Muscle of back (tissue), 13 donors: ENCODE measurements at places on chromosomes 3 and 15.
A peak's percentile ranks its signal among the peaks of the same experiment; 100 is the strongest.

DNA sequence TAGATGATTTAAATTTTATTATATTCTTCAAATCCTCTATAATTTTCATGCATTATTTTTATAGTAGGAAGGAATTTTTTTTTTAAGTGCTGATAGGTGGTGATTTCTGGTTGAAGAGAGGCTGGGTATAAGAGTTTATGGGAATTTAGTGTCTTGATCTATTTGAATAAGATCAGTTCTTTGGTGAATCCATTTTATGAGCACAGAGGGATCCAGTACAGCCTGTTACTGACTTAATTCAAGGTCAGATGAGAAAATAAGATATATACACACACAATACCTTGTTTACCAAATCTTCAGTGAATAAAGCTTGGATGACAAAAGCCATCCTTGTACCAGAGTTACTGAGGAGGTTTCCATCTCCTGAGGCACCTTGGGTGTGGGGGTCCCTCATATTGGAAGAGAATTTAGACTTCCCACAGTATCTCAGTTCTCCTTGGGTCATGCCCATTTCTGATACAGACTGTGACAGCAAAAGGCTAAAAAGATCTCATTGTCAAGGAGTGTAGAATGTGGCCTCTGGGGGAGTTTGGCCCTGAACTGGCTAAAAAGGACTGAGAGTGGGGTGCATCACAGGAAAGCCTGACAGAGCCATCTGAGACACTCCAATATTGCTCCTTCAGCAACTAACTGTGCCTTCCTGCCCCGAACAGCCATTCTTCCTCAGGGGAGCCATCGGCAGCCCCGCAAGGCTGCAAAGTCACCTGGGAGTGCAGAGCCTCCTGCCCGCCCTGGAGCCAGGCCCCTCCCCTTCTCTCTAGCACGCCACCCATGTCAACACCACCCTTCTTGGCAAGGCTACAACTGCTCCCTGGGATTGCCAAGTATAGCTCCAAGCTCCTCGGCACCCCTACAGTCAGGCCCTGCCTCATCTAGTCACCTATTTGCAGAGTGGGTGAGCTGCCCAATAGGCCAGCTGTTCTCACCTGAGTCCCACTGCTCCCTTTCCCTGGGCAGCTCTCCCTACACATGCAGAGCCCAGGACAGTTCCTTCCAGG lies 43.1 kb upstream of the HACD2 start:
- DNase-seq, result no peak

GRCh38 chr3:39434574-39434973 lies 28.1 kb downstream of the RPSA start:
- no peak for DNase-seq

- no peak for DNase-seq
Observed at GRCh38 chr3:195012100-195012499, 258.9 kb downstream of the XXYLT1 start.

DNA sequence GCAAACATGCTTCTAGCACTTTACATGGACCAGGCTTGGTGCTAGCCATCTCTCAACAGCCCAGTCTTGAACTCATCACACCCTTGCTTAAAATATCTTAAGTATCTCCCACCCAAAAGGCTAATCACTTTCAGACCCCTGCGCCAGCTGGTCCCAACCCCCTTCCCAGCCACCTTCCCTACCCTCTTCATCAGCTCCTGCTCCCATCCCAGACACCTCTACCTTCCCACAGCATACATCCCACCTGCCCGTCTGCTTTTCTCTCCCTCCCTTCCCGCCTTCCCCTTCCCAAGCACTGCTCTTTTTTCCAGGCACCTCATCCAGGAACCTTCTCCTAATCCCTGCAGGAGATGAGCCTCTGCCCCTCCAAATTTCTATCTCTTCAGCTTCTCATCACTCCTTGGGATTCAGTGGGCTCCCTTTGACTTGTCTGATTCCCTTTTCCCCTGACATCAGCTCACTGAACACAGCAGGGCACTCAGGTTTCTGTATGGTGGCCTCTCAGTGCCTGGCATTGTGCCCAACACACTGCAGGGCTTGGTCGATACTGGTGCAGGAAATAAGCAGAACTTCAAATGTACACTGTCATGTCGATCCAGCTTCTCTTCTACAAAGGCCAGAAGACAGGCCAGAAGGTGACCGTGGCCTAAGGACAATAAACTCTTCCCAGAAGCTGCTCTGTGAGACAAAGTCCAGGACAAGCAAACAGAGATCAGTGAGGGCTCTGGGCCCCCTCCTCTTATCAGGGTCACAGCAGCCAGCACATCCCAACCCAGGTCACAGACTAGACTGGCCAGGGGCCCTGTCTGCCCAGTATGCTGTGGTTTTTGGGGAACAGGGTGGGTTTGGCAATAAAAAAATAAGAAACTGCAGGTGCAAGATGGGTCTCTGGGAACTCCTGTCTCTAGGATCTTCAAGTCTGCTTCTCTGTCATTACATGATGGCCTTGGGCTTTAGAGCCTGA lies 2.2 kb upstream of the ITIH1 start:
- no peak for DNase-seq

DNA sequence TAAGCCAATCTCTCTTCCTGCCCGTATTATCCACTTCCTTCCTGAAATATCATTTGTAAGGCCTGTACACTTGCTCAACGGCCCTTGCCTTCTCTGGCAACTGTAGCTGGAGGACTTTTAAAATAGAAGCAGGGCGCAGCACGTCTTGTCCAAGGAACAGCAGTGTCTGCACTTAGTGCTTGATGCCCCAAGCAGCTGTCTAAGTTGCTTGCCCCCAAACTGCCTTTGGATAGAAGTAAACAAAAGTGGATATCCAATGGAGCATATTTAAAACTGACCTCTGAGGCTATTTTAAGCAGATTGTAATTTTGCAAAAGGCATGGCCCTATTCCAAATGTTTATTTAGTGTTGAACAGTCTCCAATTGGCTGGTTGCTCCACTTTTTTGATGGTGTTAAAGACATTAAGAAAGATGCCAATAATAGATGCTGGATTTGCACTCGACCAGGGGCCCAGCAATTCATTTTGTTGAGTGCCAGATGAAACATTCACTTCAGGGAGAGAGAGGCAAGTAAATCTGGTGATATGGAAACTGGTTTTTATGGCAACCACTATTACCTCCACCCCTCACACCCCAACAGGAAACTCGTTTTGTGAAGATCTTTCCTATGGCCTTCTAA lies 526.8 kb upstream of the TBL1XR1 start:
- peak; percentile 77 for DNase-seq

DNA sequence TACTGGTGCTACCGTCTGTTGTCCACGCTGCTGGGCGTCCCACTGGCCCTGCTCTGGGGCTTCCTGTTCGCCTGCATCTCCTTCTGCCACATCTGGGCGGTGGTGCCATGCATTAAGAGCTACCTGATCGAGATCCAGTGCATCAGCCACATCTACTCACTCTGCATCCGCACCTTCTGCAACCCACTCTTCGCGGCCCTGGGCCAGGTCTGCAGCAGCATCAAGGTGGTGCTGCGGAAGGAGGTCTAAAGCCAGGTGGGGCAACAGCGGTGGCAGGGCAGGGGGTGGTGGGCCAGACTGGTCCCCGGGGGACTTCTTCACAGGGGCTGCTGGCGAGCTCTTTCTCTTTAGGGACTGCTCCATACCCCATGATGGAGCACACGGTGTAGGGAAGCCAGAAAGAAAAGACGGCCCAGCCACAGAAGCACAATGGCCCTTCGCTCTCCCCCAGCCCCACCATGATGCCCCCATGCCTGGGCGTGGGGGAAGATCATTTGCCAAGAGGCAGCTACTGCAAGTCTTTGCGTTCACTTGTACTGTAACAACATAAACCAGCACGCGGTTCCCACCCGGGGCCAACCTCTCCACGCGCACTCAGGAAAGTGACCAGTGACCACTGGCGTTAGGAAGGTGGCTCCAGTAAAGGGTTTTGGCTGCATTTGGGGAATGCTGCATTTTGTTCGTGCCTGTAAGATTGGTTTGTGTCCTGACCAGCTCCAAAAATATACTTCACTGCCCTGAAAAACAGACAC lies 12.2 kb downstream of the CAV3 start:
- DNase-seq, result no peak

- no peak for DNase-seq
Observed at GRCh38 chr3:54270816-54271526, 148.6 kb downstream of the CACNA2D3 start.

DNA sequence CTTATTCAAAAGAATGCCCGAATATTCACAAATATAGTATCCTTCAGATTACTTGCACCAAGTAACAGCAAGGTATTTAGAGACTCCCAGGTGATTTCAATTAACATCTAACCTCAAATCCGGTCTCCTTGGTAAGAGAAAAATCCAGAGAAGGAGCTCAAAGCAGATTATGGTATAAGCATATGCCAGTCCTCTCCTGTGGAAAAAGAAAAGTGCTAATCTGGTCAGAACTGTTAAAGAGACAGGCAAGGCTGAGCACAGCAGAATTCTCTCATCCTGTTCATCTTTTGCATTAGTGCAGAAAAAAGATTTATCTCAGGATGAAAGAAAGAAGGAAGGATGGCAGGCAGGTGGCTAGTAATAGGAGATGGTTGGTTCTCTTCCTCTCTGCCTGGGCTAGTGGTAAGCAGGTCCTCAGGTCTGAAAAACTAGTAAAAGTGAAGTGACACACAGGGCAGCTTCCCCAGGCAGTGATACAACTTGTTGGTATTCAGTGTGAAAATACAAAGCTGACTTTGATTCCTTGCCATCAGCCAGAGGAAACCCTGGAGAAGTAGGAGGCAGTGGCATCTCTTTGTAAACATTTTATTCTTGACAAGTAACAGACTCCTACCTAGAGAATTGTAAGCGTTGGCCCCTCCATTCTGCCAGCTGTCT lies 14.2 kb downstream of the ATXN7 start:
- no peak for DNase-seq

- no peak for DNase-seq
Observed at GRCh38 chr3:105974381-105974780, 105.6 kb upstream of the CBLB start.

DNA sequence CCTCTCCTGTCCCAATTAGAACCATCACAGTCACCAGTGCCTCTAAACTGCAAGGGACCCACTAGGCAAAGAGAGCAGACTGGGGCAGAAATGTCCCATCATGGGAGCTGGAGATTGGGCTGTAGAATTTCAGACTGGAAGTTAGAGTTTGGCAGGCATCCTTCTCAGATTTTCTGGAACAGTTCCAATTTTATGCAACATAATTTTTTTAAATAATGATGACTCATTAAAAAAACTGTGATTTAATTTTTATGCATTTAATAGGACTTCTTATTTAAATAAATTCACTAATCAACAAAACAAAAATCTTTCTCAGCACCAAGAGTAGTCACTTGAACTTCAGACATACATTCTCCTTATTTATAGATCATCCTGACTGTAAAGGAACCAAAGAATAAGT lies 84.6 kb upstream of the SLC7A14 start:
- DNase-seq, result no peak

DNA sequence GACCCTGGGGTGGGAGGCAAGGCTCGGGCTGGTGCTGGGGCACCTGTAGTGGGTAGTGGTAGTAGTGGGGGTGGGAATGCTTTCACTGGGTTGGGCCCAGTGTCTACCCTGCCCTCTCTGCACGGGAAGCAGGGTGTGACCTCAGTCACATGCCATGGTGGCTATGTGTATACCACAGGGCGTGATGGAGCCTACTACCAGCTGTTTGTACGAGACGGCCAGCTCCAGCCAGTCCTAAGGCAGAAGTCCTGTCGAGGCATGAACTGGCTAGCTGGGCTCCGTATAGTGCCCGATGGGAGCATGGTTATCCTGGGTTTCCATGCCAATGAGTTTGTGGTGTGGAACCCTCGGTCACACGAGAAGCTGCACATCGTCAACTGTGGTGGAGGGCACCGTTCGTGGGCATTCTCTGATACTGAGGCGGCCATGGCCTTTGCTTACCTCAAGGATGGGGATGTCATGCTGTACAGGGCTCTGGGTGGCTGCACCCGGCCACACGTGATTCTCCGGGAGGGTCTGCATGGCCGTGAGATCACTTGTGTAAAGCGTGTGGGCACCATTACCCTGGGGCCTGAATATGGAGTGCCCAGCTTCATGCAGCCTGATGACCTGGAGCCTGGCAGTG lies 5.2 kb downstream of the DALRD3 start:
- DNase-seq, result no peak

DNA sequence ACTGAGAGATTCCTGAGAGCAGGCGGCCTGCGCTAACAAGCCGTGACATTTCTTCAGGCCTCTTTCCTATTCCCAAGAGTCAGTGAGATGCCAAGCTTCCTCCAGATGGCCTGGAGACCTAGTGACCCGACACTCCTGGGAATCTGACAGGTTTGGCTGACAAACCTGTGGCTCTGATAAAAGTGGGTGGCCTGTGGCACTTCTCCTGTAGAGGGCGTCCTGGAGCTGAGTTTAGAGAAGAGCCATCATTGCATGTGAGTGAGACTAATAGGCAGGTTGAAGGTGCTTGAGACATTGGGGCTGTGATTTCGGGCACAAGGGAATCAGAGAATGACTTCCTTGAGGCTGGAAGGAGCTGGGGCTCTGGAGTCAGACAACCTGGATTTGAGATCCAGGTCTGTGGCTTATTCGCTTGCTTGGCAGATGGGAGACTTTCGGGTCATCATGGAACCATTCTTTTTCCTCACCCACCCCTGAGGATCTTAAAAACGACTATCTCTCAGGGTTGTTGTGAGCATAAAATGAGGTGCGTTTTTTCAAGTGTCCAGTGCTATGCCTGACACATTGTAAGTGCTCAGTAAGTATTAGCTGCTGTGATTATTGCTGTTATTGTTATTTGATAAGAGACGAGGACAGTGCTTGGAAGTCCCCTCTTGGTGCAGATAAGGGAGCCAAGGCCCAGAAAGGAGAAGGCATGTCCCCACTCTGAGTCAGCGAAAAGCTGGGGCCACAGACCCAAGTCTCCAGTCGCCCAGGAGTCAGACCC lies 77.2 kb downstream of the SCN10A start:
- no peak for DNase-seq

DNA sequence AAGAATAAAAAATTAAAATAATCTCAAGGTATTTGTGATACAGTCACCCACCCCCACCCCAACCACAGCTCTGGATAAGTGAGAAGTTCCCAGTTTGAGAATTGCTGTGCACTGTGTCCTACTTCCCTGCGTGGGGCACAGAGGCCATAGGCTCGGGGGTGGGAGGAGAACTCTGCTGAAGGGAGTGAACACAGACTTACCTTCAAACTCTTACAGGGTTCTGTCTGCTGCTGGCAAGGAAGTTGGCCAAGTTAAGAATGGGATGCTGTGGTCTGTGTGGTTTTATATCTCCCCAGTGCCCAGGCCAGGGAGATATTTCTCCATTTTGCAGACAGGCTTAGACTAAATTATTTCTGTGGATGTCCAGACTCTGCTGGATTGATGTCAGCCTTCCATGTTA lies 37.6 kb downstream of the SPTSSB start:
- no peak for DNase-seq

- peak; percentile 46 for DNase-seq
Observed at GRCh38 chr3:137012097-137012501, 54.3 kb downstream of the IL20RB start.
